ENCODE measurements at places on chromosomes 16 and 17.

GRCh38 chr16:85473323-85473722 lies 139.8 kb upstream of the GSE1 start:
- no peak for DNase-seq

- DNase-seq, result no peak
Observed at GRCh38 chr17:42431758-42432161, 8.7 kb upstream of the CAVIN1 start.

DNA sequence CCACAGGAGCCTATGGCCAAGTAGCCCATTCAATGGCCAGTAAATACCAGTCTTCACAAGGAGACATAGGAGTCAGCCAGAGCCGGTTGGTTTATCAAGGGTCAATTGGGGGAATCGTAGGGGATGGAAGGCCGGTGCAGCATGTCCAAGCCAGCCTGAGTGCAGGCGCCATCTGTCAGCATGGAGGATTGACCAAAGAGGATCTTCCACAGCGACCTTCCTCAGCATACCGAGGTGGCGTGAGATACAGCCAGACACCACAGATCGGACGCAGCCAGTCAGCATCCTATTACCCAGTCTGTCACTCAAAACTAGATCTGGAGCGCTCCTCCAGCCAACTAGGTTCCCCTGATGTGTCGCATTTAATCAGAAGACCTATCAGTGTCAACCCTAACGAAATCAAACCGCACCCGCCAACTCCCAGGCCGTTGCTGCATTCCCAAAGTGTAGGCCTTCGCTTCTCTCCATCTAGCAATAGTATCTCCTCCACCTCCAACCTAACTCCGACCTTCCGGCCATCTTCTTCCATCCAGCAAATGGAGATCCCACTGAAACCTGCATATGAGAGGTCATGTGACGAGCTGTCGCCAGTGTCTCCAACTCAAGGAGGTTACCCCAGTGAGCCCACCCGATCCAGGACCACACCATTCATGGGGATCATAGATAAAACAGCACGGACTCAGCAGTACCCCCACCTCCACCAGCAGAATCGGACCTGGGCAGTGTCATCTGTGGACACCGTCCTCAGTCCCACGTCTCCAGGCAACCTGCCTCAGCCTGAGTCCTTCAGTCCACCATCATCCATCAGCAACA lies 25.0 kb downstream of the CYB561 start:
- no peak for DNase-seq

DNA sequence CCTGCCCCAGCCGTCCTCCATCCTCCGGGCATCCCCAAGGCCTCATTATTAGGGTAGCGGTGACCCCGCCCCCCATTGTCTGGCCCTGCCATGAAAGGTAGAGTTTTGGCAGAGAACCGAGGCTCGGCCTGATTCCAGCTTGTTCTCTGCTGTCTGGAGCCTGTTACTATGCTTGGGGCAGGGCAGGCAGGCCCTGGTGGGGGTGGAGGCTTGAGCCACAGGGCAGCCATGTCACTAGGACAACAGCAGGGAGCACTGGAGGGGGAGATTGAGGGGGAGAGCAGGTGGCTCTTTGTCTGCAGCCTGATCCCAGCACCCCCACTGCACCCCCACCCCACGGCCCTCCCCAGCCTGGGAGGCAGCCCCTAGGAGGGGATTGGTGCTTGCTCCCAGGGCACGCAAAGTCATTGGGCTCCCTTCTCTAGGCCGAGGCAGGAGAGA lies 15.4 kb downstream of the RHBDL3 start:
- DNase-seq, result no peak

DNA sequence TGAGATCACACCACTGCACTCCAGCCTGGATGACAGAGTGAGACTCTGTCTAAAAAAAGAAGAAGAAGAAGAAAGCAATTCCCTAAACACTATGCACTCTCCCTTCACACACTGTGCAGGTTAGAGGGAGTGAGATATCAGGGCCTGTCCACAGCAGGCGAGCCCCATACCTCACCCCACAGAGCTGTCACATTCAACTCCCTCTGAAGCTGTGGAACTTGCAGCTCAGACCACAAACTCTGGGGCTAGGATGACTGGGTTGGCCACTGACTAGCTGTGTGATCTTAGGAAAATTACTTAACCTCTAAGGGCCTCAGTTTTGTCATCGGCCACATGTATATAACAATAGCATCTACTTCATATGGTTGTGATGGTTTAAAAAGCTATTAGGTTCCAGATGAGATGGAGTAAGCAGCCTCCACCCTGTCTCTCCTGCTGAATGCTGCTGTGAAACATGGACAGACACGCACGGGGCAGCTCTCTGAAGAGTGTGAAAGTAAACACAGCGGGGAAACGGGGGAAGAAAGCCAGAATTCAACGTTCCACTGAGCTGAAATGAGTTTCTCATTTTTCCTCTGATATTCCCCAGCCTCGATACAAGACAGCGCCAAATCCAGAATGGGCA lies 13.6 kb upstream of the PYY start:
- DNase-seq, result no peak

DNA sequence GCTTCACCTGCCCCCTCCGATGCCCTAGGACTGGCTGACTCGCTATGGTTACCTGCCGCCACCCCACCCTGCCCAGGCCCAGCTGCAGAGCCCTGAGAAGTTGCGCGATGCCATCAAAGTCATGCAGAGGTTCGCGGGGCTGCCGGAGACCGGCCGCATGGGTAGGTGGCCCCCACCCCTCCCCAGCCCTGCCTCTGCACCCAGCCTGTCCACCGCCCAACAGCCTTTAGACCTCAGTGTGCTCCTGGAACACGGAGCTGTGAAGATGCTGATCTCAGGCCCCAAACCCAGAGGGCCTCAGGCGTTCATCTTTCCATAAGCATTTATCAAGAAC lies 993 bp downstream of the MMP25 start:
- no peak for DNase-seq

DNA sequence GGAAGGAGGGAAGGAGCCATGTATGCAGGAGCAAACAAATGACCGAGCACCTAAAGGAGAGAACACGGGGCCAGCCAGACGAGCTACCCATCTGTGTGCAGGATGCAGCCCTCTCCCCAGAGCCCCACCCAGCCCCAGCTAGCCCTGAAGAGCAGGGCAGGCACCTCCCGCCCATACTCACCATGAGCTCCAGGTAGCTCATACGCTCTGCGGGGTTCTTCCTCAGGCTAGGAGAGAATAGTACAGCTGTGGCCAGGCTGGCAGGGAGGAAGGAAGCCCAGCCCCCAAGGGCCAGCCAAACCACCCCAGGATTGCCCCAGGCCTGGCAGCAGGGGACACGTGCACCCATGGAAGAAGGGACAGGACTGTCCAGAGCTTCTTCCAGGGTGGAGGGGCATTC lies 81.9 kb downstream of the KCNJ18 start:
- no peak for DNase-seq

GRCh38 chr16:3807425-3808123 lies 72.9 kb downstream of the CREBBP start:
- DNase-seq, result no peak

DNA sequence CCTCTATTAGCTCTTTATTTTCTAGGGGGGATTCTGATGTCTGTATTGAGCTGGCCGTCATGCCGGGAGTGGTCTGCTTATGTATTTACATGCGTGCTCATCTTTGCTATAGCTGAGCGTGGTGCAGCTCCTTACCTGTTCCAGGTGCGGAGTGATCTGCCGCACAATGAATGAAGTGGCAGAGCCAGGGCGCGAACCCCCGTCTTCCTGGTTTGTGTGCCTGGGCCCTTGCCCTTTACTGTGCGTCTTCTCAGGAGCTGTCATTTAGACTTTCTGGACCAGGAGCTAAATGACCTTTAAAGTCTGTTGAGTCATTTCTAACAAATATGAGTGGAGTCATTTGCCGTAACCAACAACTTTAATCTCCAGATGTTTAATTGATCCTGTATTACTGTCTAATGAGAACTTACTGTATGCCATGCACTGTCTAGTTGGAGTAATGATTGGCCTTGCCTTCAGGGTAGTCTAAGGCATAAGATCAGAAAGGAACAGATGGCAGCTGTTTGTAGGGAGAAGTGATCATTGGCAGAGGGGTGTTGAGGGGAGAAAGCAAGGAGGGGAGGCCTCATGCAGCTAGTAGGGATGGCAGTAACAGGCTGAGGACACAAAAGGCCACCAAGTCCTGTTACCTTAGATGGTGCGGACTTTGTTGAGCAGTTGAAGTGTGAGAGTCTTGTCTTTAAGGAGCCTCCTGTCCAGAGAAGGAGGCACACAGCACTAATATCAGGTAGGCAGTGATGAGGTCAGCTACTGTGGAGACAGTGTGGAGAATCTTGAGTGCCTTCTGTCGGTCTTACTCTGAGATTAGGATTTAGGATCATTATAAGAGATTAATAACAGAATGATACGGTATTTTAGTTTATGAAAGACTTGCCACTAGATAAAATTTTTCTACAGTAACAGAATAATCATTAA lies 53.9 kb downstream of the USP10 start:
- DNase-seq, result no peak

DNA sequence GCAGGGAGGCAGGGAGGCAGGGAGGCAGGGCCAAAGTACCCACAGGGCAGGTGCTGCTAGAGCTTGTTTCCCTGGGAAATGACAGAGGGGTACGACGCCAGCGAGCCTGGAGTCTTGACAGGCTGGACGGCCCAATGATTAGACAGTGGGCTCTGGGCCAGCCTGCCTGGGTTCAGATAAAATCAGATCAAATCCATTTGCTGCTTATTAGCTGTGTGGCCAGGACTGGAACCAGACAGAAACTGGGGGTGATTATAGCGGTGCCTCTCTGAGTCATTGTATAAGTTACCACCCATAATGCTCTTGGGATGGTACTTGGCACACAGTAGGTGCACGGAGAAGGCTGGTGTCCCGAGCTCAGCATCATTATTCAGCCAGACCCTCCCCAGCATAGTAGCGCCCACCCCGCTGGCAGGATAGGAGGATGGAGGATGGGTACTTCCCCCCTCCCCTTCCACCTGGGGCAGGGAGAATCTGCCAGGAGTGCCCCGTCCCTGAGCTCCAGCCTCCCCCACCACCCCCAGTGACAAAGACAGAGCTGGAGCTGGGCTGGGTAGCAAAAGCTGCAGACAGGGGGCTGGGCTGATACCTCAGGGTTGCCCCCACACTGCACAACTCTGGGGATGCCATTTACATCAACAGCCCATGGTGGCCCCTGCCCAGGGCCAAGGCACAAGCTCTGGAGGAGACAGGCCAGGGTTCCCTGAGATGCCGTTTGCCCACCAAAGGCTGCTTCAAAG lies 77.6 kb upstream of the TNRC6C start:
- no peak for DNase-seq

GRCh38 chr16:52827456-52827855 lies 225.2 kb downstream of the CHD9NB start:
- DNase-seq, result no peak

DNA sequence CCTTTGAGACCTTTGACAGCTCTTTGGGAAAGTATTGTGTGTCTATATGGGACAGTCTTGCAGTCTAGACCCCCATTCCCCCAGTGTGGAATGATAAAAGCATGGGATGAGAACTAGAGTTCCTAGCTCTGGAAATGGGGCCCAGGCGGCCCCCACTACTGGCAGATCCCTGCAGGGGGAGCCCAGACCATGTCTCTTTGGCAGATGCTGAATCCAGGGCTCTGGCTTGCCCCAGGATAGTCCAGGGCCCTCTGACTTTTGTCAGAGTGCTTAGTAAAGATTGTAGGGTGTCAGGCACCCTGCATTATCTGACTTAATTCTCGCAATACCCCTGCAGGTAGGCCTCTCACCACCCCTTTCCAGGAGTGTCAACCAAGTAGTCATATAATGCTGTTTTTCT lies 8.3 kb downstream of the ALKBH5 start:
- DNase-seq, result no peak

DNA sequence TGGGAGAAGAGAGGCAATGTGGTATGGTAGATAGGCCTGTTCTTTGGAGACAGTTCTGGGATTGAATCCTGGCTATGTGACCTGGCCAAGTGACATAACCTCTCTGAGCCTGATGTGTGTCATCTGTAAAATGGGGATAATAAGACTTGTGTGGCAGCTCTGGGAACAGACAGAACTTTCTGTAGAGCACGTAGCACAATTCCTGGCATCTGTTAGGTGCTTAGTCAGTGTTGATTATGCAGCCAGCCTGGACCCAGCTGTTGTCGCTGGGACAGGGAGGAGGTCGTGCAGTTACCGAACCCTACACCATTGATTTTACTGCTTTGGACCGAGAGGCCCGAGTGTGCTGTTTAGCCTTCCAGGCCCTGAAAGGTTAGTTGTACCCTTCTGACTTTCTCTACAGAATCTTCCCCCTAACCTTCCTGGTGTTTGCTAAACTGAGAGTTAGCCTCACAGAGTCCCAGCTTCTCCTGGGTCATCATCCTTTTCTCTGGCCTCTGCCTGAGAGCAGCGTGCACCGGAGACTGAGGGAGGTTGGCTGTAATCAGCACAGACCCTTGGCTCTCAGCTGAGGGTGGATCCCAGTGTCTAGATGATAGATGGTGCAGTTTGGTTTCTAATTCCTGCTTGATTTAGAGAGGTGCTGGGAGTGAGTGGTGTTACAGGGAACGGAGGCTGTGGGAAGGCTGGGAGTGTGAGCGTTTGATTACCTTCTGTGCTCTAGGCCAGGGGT lies 31.9 kb downstream of the MSI2 start:
- DNase-seq, result no peak

DNA sequence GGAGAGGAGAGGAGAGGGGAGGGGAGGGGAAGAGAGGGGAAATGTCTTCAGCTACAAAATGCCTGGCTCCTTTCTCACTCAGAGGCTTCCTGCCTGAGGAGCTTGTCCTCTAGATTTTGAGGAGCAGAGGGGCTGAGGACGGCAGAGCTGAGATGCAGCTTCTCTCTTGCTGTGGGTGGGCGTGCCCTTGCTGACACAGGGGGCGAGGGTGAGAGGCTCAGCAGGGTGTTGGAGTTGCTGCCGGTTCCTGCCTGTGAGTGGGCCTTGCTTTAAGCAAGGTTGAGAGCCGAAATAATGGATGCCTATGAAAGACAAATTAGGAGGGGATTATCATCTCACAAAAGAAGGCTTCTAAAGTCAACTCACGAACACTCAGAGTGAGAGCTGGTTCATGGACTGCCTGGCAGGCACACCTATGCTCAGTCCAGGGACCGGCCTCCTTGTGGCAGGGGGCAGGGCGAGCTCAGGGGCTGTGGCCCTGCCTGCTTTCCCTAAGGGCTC lies 215.6 kb downstream of the MSI2 start:
- no peak for DNase-seq

DNA sequence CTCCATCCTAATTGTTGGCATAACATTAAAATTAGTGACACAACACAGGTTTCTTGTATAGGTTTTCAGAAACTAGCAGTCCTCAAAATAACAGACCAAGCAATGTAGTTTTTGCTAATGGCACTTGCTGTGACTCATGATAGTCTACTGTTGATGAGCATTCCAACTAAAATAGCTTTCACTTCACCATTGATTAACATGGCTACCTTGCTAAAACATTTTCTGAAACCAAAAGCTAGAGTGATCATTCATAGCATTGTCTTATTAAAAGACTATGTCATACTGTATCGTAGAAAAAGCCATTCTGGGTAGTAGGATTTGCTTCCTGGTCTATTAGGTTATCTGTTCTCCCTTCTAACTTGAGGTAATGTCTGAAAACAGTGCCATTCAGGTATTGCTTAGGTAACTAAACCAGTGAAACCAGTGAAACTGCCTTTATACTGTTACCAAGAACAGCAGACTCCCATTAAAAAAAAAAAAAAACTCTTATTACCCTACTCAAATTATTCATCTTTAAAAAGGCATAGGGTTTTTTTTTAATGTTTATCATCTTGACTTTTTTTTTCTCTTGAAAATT lies 2.5 kb upstream of the CLTC start:
- no peak for DNase-seq
